Motor neuron (in vitro differentiated cells): ENCODE measurements at places on chromosomes 3 and 15. TPM values are rescaled to one million over a fixed set of nuclear protein-coding genes. Genes with fewer than 3 reads are reported as not detected.

ITPKA gene
- total RNA-seq, result 1.6 and 2.3 TPM in 2 replicates

NR2E3 gene
- 0.97 and 1.4 TPM in 2 replicates for total RNA-seq

AGBL1 gene
- 0.15 and 0.27 TPM in 2 replicates for total RNA-seq

RBPMS2 gene
- 0.27 and 0.75 TPM in 2 replicates for total RNA-seq

DUOXA2 gene
- total RNA-seq, result 0.85 and 1.1 TPM in 2 replicates

SLC2A2 gene
- not detected in 2 replicates for total RNA-seq

C3orf85 gene
- total RNA-seq, result not detected in 2 replicates
